Transverse colon (tissue), 4 donors: ENCODE measurements at places on chromosomes 7 and 10. TPM values are rescaled to one million over a fixed set of nuclear protein-coding genes. Genes with fewer than 3 reads are reported as not detected.
A peak's percentile ranks its signal among the peaks of the same experiment; 100 is the strongest.

DNA sequence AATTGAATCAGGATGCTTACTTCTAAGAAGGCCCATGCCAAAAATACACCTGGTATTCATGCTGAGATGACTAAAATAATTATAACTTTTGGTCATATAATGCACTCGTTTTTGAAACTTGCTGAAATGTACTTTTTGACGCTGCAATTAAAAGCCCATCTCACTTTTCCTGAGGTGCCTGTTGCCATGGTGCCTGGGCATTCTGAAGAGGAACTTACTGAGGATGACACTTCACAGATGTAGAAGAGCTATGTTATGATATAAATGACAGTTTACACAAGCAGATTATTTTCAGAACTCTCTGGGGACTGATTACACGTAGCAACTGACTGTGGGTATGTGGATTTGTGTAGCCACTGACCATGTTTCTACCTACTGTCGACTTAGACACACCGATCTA is 182.4 kb downstream of the TPK1 start:
- no peak overlapping the region for H3K4me3 ChIP-seq
- no peaks in the 10 kb centered on the region for H3K36me3 ChIP-seq
- H3K27ac ChIP-seq = no peak overlapping the region
- DNase-seq = no peak
- no peaks in the 10 kb centered on the region for H3K27me3 ChIP-seq

DNA sequence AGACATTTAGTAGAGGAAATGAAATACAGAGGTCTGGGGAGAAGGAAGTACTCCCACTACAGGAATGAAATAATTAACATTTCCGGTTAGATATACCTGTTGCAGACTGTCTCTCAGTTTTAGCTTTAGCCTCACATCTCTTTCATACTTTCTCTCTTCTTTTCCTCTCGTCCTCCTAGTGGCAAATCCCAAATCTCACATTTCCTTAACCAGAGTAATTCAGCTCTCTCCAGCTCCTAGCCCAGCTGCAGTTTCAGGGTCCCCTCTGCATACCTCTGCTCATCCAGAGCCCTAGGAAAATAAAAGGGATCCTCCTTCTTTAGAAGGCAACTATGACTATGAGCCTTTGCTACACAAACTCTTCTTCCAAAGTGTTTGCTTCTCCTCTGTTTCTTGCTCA is 643.2 kb downstream of the PHTF2 start:
- no peak for DNase-seq
- H3K4me3 ChIP-seq = no peak overlapping the region
- no peaks in the 10 kb centered on the region for H3K4me1 ChIP-seq
- H3K27ac ChIP-seq = no peak overlapping the region
- H3K36me3 ChIP-seq = no peaks in the 10 kb centered on the region
- H3K27me3 ChIP-seq = no peaks in the 10 kb centered on the region

DNA sequence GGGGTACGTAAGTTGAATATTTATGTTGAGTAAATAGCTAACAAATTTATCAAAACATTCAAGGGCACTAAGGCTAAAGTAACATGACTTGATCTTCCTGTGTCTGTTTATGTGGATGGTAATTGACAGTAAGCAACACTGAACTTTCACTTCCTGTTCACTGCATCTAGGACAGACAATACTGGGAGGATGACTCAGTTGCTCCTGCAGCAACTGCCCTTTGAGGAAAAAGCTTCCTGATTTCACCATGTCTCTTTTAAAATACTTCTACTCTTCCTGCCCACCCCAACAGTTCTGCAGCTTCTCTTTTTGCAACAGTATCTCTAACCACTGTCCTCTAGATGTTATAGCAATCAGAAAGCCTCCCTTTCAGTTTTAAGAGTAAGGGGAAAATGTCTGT is 76.6 kb upstream of the HGF start:
- H3K4me1 ChIP-seq = no peaks in the 10 kb centered on the region
- DNase-seq = no peak
- H3K27me3 ChIP-seq = no peaks in the 10 kb centered on the region
- peak overlapping the region; percentile 63 for H3K27ac ChIP-seq

OR2A12 gene
- total RNA-seq = not detected

- no peak overlapping the region for H3K27ac ChIP-seq
- H3K36me3 ChIP-seq = no peaks in the 10 kb centered on the region
- H3K4me1 ChIP-seq = no peaks in the 10 kb centered on the region
- H3K27me3 ChIP-seq = no peaks in the 10 kb centered on the region
- DNase-seq = no peak
These were observed 96.1 kb upstream of the PPP2R2D start for GRCh38 chr10:131804551-131805295.

GRCh38 chr7:158497627-158498026 is 90.0 kb downstream of the PTPRN2 start:
- H3K4me3 ChIP-seq = no peak overlapping the region
- peaks cover 2% of the 10 kb centered on the region for H3K27me3 ChIP-seq
- H3K36me3 ChIP-seq = no peaks in the 10 kb centered on the region
- no peak for DNase-seq

ZMIZ2 gene
- 88.6 TPM for total RNA-seq

GRCh38 chr10:105988848-105989247 is 1175.7 kb downstream of the SORCS1 start:
- no peaks in the 10 kb centered on the region for H3K4me1 ChIP-seq
- no peak overlapping the region for H3K27ac ChIP-seq
- no peaks in the 10 kb centered on the region for H3K36me3 ChIP-seq
- no peak overlapping the region for H3K4me3 ChIP-seq

DNA sequence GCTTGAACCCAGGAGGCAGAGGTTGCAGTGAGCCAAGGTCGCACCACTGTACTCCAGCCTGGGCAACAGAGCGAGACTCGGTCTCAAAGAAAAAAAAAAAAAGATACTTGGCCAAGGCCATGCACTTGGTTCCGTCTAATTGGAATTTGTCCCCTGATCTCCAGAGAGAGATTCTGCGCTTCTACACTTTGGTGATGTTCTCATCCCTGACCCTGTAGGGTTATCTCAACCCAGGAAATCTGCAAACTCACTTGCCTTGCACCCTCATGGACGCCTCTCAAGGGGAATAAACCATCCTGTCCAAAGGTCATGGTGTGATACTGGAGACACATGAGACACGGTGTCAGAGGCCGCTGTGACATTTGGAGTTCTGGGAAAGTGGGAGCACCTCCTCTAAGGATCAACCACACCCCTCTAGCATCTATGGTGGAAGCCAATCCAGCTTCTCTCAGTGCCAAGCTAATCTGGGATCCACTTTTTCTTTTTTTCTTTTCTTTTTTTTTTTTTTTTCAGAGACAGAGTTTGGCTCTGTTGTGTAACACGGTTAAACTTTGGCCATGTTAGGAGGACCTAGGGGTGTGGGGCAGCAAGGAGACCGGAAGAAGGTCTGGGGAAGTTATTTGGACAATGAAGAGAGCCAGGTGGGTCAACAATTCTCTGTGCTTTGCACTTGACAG is 7.8 kb upstream of the POR start:
- H3K27me3 ChIP-seq = no peaks in the 10 kb centered on the region
- no peak overlapping the region for H3K4me3 ChIP-seq
- no peaks in the 10 kb centered on the region for H3K4me1 ChIP-seq
- no peaks in the 10 kb centered on the region for H3K36me3 ChIP-seq
- H3K27ac ChIP-seq = no peak overlapping the region

GRCh38 chr7:99597762-99598501 is at the start of gene TMEM225B:
Gene TMEM225B, plus strand, starts transcription at chr7:99598267. Its CDS starts 6,122 bp downstream, at chr7:99604389.
- DNase-seq = no peak
- no peak within 1 kb of the TSS for H3K4me3 ChIP-seq
- H3K27me3 ChIP-seq = no peaks in the 10 kb centered on the region
- no peaks in the 10 kb centered on the region for H3K4me1 ChIP-seq

- no peak overlapping the region for H3K4me3 ChIP-seq
- no peaks in the 10 kb centered on the region for H3K27me3 ChIP-seq
- H3K27ac ChIP-seq = no peak overlapping the region
- no peak for DNase-seq
- H3K4me1 ChIP-seq = no peaks in the 10 kb centered on the region
These were observed 86.7 kb upstream of the IKZF1 start for GRCh38 chr7:50217821-50218281.

DNA sequence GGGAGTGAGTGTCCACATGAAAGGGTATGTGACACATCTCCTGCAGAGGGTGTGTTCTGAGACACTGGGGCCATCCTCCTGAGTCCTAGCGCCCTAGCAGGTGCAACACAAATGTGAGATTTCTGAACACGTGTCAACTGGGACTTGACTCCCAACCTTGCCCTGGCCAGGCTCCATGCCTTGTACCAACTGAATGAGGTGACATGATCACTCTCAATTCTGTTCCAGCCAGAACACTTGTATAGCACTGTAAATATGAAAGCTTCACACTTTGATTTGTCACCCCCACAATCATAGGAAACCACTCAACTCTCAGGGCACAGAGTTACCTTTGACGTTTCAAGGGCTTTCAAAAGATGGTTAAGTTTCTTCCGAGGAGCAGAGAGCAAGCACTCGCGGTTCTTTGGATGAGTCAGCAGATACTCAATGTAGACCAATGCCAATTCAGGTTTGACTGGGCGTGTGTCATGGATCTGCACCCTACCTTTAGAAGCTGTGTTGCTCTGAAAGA is 48.6 kb downstream of the NCAPG2 start:
- no peaks in the 10 kb centered on the region for H3K27me3 ChIP-seq
- no peaks in the 10 kb centered on the region for H3K36me3 ChIP-seq
- DNase-seq = no peak
- no peak overlapping the region for H3K4me3 ChIP-seq
- no peak overlapping the region for H3K27ac ChIP-seq

GRCh38 chr7:69651101-69651590 is 52.9 kb downstream of the AUTS2 start:
- no peak for DNase-seq
- no peak overlapping the region for H3K4me3 ChIP-seq
- no peaks in the 10 kb centered on the region for H3K36me3 ChIP-seq
- peaks cover 4% of the 10 kb centered on the region for H3K4me1 ChIP-seq
- no peak overlapping the region for H3K27ac ChIP-seq
- H3K27me3 ChIP-seq = no peaks in the 10 kb centered on the region

DNA sequence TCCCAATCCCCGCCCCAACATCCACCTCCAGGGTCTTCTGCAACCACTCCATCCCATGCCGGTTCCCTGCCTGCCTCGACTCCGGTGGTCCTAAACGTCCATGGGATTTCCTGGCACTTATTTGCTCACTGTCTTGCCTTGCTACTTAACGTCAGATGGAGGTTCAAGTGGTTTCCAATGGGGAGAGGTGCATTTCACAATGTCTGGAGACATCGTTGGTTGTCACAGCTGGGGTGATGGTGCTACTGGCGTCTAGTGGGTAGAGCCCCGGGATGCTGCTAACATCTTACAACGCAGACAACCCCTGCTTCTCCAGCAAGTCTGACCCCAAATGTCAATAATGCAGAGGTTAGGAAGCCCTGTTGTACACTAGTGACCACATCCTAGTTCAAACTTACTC is 82.9 kb upstream of the ANLN start:
- no peaks in the 10 kb centered on the region for H3K36me3 ChIP-seq
- no peak for DNase-seq
- no peaks in the 10 kb centered on the region for H3K27me3 ChIP-seq
- peaks cover 7% of the 10 kb centered on the region for H3K4me1 ChIP-seq
- H3K27ac ChIP-seq = no peak overlapping the region

GRCh38 chr10:6840766-6841165 is 260.7 kb upstream of the PRKCQ start:
- DNase-seq = no peak
- H3K4me3 ChIP-seq = no peak overlapping the region
- no peaks in the 10 kb centered on the region for H3K36me3 ChIP-seq
- H3K27me3 ChIP-seq = no peaks in the 10 kb centered on the region
- H3K27ac ChIP-seq = no peak overlapping the region

- no peaks in the 10 kb centered on the region for H3K4me1 ChIP-seq
- H3K27me3 ChIP-seq = no peaks in the 10 kb centered on the region
- DNase-seq = no peak
- H3K36me3 ChIP-seq = no peaks in the 10 kb centered on the region
- no peak overlapping the region for H3K4me3 ChIP-seq
These were observed 33.4 kb upstream of the VWDE start for GRCh38 chr7:12436896-12437535.

DNA sequence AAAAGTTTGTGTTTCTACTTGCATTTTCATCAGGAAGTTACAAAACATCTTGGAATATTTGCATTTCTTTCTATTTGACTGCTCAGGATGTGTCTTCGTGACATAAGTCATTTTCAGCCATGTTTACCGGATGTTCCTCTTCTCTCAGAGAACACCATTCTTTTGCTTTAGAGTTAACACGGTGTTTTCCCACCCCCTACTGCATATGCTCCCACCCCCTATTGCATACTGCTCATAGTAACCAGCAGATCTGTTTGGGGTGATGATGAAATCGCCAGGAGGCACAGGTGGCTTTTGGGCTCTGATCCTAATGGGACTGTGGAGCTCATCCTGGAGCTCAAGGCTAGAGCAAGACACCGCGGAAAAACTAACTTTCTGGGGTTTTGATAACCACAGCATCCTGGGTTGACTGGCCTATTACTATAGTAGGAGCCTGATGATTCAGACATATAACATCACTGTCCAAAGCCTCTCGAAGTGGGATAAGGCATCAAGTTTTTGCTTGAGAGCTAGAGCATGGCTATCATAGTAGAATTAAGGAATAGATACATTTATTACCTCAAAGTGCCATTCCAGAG is 65.1 kb upstream of the BET1 start:
- no peaks in the 10 kb centered on the region for H3K27me3 ChIP-seq
- no peak for DNase-seq
- no peaks in the 10 kb centered on the region for H3K36me3 ChIP-seq
- H3K27ac ChIP-seq = no peak overlapping the region
- no peak overlapping the region for H3K4me3 ChIP-seq
- H3K4me1 ChIP-seq = no peaks in the 10 kb centered on the region

GRCh38 chr10:112767156-112767555 is 182.9 kb upstream of the TCF7L2 start:
- no peak overlapping the region for H3K4me3 ChIP-seq
- no peak overlapping the region for H3K27ac ChIP-seq
